ENCODE measurements at places on chromosomes 1 and 21.

DNA sequence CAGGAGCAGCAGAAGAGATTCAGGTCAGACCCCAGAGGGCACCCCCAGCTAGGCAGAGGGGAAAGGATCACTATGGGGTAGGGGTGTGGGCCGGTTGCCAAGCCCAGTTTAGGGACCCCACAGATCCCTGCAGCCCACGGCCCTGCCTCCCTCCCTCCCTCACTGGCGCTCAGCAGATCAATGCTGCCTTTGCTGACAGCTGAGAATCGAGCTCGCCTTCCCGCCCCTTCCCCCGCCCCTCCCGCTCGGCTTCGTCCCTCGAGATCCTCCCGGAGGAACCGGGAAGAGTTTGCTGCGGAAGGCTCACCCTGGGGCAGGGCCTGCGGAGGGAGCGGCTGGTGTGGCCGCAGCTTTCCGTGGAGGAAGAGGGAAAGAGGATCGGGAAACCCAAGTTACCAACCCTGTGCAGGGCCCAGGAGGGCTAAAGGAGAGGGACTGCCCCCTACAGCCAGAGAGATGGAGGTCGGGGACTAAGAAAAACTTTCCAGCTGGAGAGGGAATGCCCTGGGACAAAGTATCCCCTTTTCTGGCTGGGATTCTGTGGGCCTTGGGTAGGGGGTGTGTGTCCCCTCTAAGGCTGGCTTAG, 1.1 kb upstream of the KCNQ4 start:
- DNase-seq: no peak

GRCh38 chr1:201270616-201271390, 12.5 kb upstream of the PKP1 start:
- no peak for DNase-seq

DNA sequence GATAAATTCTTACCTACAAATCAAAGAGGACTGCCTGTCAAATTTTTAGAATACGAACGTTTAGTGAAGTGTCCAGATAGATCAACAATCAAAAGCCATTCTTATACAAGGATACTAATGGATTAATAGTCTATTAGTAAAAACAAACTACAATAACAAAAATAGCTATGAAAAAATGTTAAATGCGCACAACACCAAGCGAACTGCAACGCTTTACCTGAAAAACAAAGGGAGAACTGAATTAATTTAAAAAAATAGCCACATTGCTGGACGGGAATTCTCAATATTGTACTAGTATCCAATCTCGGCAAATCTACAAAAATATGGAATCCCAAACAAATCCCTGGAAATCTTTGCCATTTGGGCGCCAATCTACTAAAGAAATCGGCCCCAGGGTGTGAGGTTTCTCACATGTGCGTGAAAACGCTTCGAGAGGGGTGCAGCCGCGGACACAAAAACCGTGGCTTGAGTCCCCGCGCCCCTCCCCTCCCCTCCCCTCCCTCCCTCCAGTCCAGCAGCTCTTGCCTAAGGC, 55.6 kb downstream of the TRAF5 start:
- no peak for DNase-seq

- peak; percentile 35 for DNase-seq
These were observed 51.9 kb downstream of the DHX9 start for GRCh38 chr1:182890927-182891610.

GRCh38 chr1:218482683-218483082, 137.5 kb downstream of the TGFB2 start:
- DNase-seq: no peak

- DNase-seq: no peak
These were observed 8.1 kb downstream of the KAZN start for GRCh38 chr1:14606632-14607031.

- no peak for DNase-seq
These were observed 12.5 kb downstream of the EPS15 start for GRCh38 chr1:51506537-51506936.

GRCh38 chr21:15063081-15063813, 1.6 kb downstream of the NRIP1 start:
- no peak for DNase-seq

DNA sequence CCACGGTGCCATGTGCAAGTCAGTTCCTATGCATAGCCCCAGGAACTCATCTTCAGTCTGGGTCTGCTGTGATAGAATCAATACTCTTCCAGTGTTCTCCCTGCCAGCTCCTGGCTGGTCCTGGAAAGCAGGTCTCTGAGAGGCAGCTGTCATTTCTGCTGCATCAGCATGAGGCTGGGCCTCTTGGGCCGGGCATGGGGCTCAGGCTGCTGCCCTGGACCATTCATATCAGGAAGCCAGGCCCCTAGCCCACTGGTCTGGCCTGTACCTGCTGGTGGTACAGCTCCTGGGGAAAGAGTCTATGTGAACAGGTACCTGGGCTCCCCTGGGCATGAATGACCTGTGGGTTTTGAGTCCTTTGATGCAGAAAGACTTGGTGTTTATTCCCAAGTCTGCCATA, 173.6 kb upstream of the CSF3R start:
- DNase-seq: no peak
